ENCODE measurements at places on chromosomes 12 and 14.

- DNase-seq = no peak
Measured at GRCh38 chr12:47729233-47729632, 3.9 kb upstream of the ENDOU start.

- DNase-seq = no peak
Measured at GRCh38 chr14:31159682-31160296, 47.8 kb downstream of the HECTD1 start.

- DNase-seq = no peak
Measured at GRCh38 chr14:50087341-50088116, 28.8 kb downstream of the VCPKMT start.

DNA sequence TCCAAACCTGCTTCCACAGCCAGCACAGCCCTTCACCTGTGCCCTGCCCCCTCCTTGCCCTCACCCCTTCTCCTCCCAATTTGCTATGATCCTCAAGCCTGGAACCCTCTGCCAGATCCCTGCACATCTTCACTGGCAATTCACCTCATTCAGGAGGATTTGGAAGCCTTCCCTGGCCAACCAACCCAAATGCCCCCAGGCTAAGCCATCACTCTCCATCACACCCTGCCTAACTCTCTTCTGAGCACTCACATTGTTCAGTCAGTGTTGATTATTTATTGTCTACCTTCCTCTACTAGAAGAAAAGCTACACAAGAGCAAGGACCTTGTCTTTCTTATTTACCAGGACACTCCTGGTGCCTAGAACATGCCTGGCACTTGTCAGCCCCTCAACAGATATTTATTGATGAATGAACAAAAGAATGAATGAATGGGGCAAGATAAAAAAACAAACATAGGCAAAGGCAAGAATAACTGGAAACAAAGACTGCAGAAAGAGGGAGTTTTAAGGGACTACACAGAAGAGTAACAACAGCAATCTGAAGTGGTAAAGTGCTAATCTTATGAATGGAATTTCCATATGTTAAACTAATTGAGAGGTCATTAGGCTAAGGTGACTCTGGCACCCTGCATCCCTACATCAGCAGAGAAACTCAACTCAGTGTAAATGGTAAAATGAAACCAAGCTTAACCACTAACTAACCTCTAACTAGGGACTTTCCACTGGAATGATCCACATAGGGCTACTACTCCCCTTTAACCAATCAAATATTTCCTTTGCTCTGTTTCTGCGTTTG is 33.4 kb downstream of the TMTC1 start:
- no peak for DNase-seq

DNA sequence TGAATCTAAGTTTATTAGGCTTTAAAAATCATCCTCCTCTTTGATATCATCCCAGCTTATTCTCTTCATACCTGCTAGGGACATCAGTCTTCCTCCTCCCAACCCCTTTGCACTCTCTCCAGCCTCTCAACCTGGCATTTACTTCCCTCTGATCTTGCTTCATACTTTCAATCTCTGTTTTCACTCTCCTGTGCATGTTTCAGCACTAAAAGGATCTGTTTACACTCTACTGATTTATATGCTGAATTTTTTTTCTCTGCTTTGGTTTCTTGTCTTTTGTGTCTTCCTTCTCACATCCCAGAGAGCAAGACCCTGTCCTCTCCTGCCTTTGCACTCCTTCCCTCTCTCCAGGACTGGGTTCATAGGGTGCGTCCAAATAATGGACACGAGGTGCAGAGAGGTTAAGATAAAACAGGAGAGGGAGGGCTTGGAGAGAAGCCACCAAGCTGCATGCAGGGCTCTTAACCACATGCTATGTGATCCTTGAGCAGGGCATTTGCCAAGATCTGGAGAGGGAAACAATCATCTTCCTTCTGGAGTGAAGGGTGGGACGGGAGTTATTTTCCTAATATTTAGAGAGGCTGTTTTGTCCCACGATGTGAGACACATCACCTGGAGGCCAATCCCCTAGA is 3.0 kb upstream of the CISTR start:
- DNase-seq = no peak

DNA sequence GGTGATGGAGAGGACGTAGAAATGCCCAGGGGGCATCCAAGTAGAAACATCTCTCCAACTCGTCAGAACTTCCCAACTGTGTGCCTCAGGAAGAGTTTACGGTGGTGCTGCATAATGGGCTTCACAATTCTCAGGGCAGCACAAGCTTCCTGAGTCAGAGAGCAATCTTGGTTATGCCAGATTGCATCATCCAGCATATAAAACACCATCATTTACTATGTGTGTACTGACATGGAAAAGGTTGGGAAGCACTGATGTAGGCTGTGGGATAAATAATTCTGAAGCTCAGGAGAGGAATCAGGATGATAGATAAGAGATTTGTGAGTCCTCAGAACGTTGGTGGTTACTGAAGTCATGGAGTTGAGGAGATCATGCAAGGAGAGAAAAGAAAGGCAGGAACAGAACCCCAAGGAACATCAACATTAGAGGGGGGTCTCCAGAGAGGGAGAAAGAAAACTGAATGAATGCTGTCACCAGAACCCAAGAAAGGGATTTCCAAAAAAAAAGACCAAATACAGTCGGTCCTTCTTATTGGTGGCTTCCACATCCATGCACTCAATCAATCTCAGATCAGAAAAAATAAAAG is 4.7 kb upstream of the NCKAP5L start:
- DNase-seq = no peak

- no peak for DNase-seq
Measured at GRCh38 chr12:104294927-104295668, 8.4 kb upstream of the EID3 start.

DNA sequence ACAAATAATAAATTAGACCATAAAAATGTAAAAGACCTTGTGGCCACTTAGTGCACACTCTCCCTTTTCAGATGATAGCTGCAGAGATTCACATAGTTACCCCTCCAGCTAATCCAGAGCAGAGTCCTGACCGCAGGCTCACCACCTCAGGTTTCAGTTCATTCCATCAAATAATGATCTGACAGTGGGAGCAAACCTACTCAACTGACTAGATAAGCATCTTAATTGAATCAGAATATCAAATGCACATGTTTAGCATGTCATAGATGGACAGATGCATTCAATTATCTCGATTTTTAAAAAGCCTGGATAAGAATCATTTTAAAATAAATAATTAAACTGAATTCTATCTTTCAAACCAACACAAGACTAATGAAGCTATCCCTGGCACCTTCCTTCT is 242.3 kb upstream of the PDZRN4 start:
- DNase-seq = no peak

- no peak for DNase-seq
Measured at GRCh38 chr12:29983851-29984250, 200.1 kb upstream of the TMTC1 start.

DNA sequence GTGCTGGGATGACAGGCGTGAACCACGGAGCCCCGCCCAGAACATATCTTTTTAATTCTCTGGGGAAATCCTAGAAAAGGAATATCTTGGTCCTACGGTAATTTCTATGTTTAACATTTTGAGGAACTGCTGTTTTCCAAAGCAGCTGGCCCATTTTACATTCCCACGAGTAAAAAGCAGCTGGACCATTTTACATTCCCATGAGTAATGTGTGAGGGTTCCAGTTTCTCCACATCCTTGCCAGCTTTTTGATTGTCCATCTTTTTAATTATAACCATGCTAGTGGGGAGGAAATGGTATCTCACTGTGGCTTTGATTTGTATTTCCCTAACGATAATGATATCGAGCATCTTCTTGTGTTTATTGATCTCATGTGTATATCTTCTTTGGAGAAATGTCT is 4.4 kb upstream of the P2RX4 start:
- DNase-seq = no peak

DNA sequence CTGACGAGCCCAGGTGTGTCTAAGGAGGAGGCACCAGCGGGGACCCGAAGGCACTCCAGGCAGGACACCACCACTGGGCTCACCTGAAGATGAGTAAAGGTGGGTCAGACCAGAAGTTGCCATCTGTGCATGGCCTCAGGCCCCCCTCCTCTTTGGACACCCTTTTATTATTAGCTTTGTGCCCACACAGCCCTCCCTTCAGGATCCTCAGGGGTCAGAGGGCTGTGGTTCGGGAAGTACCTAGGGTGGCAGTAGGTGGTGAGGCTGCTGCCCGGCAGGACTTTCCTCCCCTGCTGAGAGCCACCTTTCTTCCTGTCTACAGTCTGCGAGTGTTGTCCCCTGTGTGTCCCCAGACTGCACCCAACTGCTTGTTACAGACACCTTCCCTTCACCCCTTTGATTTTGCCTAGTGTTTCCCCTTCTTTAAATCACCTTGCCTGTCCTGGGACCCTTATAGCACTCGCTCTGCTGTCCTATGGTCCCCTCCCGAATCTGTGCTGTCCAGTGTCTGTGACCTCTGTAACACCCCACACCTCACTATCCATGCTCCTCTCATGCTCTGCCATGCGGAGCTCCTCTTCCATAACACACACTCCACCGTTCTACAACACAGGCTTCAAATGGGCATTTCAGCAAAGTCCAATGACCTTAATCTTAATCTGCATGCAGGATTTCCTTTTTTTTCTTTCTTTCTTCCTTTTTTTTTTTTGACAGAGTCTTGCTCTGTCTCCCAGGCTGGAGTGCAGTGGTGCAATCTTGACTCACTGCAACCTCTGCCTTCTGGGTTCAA is 25.7 kb downstream of the SOAT2 start:
- DNase-seq = no peak

- DNase-seq = peak; percentile 45
Measured at GRCh38 chr12:53746592-53747092, 5.1 kb downstream of the CISTR start.

DNA sequence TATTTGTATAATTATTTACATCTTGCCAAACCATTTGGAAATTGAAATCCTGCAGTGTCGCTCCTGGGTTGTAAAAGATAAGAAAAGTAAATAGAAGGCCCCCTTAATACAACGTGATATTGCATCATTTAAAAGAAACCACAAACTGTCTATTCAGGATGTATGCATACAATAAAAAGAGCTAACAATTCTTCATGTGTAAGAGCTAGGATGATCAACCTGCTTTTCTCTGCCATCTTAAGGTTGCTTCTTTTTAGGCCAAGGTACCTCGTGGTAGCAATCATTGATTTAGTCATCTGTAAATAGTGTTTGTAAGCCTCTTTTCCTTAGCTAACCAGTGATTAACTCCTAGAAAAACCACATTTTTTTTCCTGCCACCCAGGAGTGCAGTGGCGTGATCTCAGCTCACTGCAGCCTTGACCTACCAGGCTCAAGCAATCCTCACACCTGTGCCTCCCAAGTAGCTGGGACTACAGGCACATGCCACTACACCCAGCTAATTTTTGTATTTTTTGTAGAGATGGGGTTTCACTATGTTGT is 3.3 kb upstream of the USP44 start:
- no peak for DNase-seq

DNA sequence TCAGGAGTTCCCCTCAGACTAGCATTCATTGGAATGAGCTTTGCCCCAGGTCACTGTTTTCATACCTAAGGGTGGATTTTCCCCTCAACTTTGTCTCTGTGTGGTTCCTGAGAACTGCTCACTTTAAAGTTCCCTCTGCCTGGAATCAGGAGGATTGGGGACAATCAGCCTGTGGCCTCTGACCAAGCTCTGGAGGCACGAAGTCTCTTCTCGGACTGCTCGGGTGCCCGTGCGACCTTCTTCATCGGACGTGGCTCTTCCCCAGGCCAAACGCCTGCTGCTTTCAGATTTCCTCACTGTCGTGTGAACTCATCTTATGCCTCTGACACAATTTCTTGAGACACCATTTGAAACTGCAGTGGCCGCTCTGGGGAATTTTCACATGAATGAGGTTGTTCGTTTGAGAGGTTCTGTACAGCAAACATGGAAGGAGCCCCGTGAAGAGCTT is 153.7 kb upstream of the PZP start:
- no peak for DNase-seq

DNA sequence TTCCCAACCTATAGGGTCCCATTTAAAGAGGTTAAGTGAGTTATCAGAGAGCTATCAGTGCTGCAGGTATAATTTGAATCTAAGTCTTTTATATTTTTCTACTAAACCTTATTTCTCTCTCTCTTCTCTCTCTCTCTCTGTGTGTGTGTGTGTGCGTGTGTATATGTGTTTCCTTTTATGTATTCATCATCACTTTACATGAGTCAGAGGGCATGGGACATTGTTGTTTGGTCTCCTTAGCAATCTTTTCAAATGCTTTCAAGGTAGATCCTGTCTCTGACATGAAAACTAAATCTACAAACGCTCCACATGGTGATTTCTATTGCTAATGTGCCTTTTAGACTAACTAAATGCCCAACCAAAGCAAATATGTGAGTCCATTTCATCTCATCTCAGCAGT is 459.7 kb downstream of the BTG1 start:
- no peak for DNase-seq

DNA sequence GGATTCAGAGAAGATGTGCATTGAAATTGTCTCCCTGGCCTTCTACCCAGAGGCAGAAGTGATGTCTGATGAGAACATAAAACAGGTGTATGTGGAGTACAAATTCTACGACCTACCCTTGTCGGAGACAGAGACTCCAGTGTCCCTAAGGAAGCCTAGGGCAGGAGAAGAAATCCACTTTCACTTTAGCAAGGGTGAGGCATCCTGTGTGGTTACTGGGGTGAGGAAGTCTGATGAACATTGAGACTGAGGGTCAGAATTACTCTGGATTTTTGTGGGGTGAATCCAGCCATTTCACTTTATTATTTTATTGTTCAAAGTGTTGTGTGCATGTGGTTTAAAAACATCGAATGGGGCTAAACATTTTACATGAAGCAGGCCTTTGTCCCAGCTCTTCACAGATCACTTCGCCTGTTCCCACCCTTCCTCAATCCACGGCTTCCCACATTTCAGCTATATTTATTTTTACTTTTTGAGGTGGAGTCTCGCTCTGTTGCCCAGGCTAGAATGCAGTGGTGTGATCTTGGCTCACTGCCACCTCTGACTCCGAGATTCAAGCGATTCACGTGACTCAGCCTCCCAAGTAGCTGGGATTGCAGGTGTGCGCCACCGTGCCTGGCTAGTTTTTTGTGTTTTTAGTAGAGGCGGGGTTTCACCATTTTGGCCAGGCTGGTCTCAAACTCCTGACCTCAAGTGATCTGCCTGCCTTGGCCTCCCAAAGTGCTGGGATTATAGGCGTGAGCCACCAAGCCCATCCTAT is 40.6 kb downstream of the SUPT16H start:
- DNase-seq = no peak

- DNase-seq = no peak
Measured at GRCh38 chr14:79502751-79503148, 708.6 kb downstream of the DIO2 start.

DNA sequence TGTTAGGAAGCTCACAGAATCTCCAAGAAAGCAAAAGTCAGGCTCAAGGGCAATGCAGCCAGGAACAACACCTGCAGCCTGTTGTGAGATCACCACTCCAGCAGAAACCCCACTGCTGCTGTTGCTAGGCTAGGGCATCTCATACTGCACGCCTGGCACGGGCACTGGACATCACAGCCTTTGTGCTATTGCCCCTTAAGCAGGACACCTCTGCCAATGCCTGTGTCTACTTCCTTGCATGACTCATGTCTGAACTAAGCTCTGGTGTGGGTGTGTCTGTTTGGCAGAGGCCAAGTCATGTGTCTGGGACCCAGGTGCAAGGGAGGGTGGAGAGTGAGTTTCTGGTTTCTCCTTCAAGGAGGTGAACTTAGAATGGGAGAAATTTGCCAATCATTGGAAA is 10.0 kb upstream of the DDX47 start:
- DNase-seq = no peak
